Glomerular endothelial cell (primary cell): ENCODE measurements at places on chromosomes 5 and 9. TPM values are rescaled to one million over a fixed set of nuclear protein-coding genes. Genes with fewer than 3 reads are reported as not detected.

The SHB gene
- total RNA-seq = 42.1 and 42.8 TPM in 2 replicates

The CHSY3 gene
- 2.4 and 7.7 TPM in 2 replicates for total RNA-seq

The CRHBP gene
- total RNA-seq = 0.58 and 3.4 TPM in 2 replicates

The C9orf50 gene
- not detected in 2 replicates for total RNA-seq

The FOXD4L4 gene
- total RNA-seq = 0.53 TPM in 1 of 2 replicates, not detected in the other

The DEPDC1B gene
- total RNA-seq = 1.0 and 3.4 TPM in 2 replicates

The ADAM19 gene
- total RNA-seq = 68.7 and 161 TPM in 2 replicates

The ADAMTS13 gene
- total RNA-seq = 3.3 and 3.6 TPM in 2 replicates

The ADCY2 gene
- total RNA-seq = not detected in 2 replicates

The ZDHHC11 gene
- 0.24 and 0.70 TPM in 2 replicates for total RNA-seq

The CNOT8 gene
- total RNA-seq = 70.3 and 79.4 TPM in 2 replicates

The QRFP gene
- total RNA-seq = not detected in 2 replicates

The PCDHA3 gene
- total RNA-seq = 0.05 and 0.35 TPM in 2 replicates

The OBP2B gene
- not detected in 2 replicates for total RNA-seq

The SIT1 gene
- not detected in 2 replicates for total RNA-seq

The IL9 gene
- not detected in 2 replicates for total RNA-seq

The TRAF1 gene
- 4.2 and 4.3 TPM in 2 replicates for total RNA-seq

The CAMK2A gene
- not detected in 2 replicates for total RNA-seq

The SCGB3A1 gene
- total RNA-seq = not detected in 2 replicates

The PCDHGC4 gene
- total RNA-seq = 0.44 and 2.5 TPM in 2 replicates

The ADAMTS6 gene
- 11.8 and 27.2 TPM in 2 replicates for total RNA-seq

The KCNV2 gene
- total RNA-seq = not detected in 2 replicates

The PFN3 gene
- not detected in 2 replicates for total RNA-seq

The INSYN2B gene
- total RNA-seq = 3.0 and 8.0 TPM in 2 replicates

The SPATA31C2 gene
- not detected in 2 replicates for total RNA-seq

The HAVCR2 gene
- not detected in 2 replicates for total RNA-seq

The LHX6 gene
- 31.7 and 32.0 TPM in 2 replicates for total RNA-seq

The KCNIP1 gene
- 0.76 and 1.7 TPM in 2 replicates for total RNA-seq

The ADAMTS19 gene
- total RNA-seq = under 0.01 and 0.48 TPM in 2 replicates

The PCDHGA10 gene
- 4.0 and 12.4 TPM in 2 replicates for total RNA-seq

The KIF24 gene
- 0.63 and 1.8 TPM in 2 replicates for total RNA-seq

The PCDHA8 gene
- 0.18 TPM in 1 of 2 replicates, not detected in the other for total RNA-seq

The PHF24 gene
- 0.06 TPM in 1 of 2 replicates, not detected in the other for total RNA-seq

The PCDHA9 gene
- total RNA-seq = 0.06 and 0.19 TPM in 2 replicates

The STPG3 gene
- total RNA-seq = not detected in 2 replicates

The KLHL3 gene
- total RNA-seq = 3.3 and 8.6 TPM in 2 replicates

The SLC46A2 gene
- not detected in 2 replicates for total RNA-seq

The EIF4E1B gene
- total RNA-seq = 0.06 TPM in 1 of 2 replicates, not detected in the other

The SPEF2 gene
- 0.82 and 1.1 TPM in 2 replicates for total RNA-seq

The EQTN gene
- total RNA-seq = not detected in 2 replicates

The OCLN gene
- total RNA-seq = 4.3 and 7.4 TPM in 2 replicates
